ENCODE measurements at places on chromosomes 4 and X. TPM values are rescaled to one million over a fixed set of nuclear protein-coding genes. Genes with fewer than 3 reads are reported as not detected.

The OCIAD2 gene
- total RNA-seq, result 67.1 TPM

GRCh38 chr4:123350191-123350544, 46.4 kb upstream of the SPRY1 start:
- DNase-seq, result no peak

The WDR17 gene
- total RNA-seq, result 2.4 TPM

DNA sequence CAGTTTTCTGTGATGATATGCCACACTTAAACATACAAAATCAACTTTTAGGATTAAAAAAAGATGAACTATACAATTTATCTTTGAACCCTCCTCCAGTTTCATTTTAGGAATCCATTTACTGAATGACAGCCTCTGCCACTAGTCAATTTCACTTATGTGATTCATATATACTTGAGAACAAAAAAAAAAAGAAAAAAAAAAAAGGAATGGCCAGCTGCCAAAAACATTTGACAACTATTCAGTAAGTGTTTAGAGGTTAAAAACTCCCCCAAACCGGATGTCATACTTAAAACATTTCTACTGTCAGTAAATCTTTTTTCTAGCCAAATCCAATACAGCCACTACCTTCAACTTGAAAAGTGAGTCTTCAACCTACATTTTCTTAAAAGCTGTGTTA, 266.7 kb upstream of the MAGEB2 start:
- no peak for DNase-seq

DNA sequence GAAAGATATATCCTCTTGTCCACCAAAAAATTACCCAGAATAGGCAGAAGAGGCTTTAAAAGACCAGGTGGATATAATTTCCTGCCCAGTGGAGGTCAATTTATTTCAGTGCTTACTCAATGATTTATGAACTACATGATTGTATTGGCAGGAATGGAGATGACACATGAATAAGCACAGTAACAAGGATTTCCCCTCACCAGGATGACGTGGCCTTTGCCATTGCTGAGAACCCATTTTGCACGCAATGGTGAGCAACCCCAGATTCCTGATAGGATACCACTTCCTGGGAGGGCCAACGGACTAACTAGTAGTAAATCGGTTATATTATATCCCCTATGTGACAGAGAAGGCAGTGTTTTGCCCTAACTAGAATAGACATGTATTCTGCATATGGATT, 11.6 kb upstream of the TTC29 start:
- no peak for DNase-seq

GRCh38 chrX:85365370-85365995, 14.0 kb downstream of the POF1B start:
- DNase-seq, result peak; percentile 9

All from mucosa of descending colon (tissue), 3 donors.